ENCODE measurements at places on chromosomes 11 and 22.

DNA sequence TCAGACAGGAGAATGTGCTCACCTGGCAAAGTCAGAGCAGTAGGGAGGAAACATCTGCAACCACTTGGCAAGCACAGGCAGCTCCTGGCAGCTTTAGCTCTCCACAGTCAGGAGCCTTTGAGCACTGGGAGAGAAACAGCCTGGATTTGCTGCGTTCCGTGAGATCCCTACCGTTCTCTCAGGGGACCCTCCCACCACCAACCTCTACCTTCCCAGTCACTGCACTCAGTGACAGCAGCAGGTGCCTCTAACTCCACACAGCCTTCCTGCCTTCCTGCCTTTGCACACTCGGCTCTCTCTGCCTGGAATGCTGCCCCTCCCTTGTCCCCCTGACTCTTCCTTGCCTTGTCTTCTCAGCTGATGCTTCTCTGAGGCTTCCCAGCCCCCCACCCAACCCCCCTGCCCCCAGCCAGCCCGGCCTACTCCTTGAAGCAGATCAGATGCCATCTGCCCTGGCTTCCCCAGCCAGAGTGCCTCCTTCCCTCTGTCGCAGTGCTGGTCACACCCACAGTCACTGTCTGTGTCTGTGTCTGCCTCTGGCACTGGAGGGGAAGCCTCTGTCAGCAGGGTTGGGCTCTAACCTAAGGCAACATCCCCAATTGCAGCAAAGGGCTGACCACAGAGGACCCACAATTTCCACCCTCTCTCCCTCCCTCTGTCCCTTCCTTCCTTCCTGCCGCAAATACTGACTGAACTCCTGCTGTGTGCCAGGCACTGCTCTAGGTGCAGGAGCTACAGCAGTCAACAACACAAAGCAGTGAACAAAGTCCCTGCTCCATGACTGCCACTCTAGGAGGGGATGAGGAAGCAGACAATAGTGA lies 14.9 kb upstream of the TSKU start:
- peak; percentile 14 for DNase-seq

DNA sequence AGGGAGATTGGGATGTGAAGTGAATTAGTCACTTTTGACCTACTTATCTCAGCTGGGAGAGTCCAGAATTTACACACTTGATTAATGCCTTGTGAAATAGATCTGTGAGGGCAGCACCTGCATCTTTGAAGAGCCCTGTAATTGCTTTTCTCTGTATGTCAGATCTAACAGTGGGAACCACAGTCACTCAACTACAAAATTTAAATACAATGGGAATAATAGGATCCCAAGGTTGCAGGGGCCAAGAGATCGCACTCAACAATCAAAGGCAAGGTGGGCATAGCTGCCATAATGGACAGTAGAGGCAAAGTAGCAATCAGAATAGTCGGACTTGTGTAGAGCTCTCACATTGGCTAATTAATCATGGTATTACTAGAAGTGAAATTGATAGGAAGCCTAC lies 45.5 kb upstream of the NARS2 start:
- no peak for DNase-seq

- DNase-seq = no peak
These were observed 1353.3 kb downstream of the FAM181B start for GRCh38 chr11:81380395-81380794.

DNA sequence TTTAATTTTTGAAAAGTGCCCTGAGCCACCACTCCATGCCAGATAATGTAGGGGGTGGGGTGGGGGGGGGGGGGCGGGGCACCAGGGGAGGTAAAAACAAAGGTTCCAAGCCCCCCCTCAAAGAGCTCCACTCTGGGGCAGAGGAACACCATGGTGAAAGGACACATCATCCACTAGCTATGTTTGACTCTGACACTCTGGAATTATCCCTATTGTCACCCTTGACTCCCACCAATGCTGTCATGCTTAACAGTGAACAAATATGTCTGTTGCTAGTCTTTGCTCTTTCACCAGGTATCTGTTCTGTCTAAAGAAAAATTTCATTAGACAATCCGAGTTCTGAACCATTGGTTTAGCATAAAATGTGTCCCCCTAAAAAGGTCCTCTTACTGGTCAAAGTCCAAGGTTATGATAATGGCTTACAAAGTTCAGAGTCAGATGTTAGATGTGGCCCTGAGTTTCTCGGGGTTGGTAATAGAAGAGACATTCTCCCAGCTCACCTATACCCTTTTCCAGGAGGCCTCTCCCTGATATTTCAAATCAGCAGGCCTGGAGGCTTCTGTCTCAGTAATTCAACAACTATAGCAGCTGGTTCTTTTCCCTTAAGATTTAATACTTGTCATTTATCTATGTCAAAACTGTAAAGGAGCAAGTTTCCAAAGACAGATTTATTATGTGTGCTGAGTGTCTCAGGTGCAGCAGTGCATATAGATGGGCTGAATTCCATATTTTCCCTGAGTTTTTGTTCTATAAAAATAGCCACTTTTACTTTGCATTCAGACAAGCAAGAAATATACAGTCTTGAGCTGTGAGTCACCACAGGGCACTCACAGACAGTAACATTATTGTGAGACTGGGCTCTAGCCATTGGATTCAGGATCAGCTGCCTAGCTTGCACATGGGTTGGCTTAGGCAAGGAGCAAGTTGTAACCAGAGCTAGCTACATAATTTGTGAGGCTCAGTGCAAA lies 174.1 kb downstream of the CSNK2A3 start:
- no peak for DNase-seq

GRCh38 chr11:111926505-111927391 lies 8.0 kb downstream of the C11orf52 start:
- DNase-seq = peak; percentile 98

DNA sequence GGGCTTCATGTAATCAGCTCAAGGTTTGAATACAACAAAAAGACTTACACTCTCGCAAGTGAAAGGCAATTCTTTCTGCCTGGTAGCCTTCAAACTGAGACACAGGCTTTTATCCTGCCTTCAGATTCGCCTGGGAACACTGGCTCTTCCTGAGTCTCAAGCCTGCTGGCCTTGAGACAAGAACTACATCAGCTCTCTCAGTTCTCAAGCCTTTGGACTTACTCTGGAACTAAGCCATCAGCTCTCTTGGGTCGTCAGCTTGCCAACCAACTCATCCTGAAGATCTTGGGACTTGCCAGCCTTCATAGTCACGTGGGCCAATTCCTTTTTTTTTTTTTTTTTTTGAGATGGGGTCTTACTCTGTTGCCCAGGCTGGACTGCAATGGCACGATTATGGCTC lies 35.7 kb upstream of the LRRC10B start:
- DNase-seq = no peak

DNA sequence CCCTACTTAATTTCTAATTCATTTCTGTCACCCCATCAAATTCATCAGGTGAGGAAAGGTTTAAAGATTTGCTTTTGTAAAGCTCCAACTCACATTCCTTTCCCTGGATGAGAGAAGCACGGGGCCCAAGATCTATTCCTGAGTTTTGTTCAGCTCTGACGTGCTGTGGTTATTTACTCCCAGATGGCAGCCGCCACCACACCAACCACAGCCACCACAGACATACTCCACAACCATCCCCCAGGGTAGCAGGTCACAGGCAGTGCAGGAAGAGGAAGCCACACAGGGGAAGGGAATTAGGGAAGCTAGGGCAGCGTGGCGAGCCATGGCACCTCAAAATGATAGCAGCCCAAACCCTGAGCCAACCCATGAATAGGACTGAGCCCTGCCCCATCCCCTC lies 63.5 kb upstream of the CSNK2A3 start:
- DNase-seq = no peak

DNA sequence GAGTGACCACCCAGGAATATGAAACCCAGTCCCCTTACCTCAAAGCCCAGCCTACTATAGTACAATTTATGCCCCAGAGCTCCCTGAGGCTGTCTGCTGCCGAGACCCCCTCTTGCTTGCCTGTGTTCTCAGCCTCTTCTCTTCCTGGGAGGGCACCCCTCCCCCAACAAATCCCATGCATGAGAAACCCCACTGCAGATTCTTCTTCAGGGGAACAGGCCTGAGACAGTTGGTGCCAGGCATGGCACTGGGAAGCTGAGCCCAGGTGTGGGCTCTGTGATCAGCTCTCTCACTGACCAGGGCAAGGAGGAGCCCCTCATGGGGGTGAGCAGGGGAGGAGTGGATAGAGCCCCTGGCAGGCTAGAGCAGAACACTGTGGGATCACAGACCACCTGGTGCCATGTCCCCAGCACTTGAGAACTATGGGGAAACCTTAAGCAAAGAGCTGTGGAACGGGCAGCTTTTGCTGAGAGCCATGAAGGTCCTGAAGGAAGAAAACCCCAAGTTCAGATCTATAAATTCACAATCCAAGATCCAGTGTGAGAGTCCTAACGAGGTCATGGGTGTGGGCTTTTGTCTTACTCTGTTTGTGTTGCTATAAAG lies 46.5 kb upstream of the TH start:
- DNase-seq = no peak

- DNase-seq = no peak
These were observed 10.8 kb downstream of the GVQW3 start for GRCh38 chr11:76391811-76392475.

- no peak for DNase-seq
These were observed 14.7 kb upstream of the TUB start for GRCh38 chr11:8066036-8066910.

DNA sequence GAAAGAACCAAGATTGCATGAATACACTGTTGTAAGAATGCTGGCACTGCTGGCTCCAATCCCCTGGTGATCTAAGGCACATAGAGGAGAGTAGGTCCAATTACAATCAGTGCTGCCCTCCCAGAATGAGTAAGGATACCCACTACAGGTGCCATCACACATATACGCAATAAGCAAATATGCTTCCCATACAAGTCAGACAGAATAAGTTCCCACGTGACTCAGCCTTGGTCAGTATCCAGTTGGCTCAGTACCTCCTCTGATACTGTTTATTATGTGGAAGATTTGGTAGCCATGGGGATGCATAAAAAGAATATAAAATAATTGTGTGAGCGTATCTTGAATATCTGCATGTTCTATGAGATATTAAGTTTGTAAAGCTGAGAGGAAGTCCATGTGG lies 8.9 kb upstream of the OR2D3 start:
- no peak for DNase-seq

DNA sequence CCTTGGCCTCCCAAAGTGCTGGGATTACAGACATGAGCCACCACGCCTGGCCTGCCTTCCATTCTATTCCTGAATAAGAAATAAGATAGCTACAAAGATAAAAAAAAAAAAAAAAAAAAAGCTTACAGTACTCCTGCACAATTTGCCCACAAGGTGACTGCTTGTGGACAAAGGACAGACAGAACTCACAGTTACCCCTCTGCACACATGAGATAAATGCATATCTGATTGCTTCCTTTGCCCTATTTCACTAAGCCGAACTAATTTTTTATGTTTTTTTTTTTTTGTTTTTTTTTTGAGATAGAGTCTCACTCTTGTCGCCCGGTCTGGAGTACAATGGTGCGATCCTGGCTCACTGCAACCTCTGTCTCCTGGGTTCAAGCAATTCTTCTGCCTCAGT lies 23.6 kb upstream of the HSPA8 start:
- no peak for DNase-seq

- DNase-seq = no peak
These were observed 590.2 kb upstream of the LRRC4C start for GRCh38 chr11:42049650-42050049.

GRCh38 chr11:126839496-126839895 lies 161.1 kb downstream of the KIRREL3 start:
- DNase-seq = no peak

DNA sequence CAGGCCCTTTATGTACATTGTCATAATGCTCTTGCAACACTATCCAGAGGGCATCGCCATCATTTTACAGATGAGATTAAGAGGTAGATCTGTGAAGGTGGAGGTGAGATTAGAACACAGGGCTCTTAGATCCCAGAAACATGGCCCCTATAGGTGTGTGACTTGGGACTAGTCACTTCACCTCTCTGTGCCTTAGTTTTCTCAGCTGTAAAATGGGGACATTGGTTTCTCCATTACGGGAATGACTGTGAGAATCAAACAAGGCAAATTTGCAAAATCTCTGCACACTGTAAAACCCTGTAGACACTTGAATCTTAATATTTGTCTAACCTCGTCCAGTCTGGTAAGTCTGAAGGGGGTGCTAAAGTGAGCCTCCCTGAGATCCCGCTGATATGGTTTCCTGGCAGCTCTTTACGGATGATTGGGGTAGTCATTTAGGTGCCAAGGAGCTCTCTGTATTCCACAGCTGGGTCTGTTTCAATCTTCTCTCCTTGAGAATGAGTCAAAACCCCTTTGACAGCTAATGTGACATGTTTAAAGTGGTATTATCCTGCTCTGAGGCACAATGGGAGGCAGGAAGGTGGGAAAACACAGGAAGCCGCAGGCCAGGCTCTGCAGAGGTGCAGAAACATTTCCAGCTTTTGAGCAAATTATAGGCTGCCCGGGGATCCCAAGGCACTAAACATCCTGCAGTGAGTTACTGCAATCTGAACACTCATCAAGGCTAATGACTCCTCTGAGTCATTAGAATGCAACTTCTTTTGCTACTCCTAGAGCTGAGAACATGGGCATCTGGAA lies 140.8 kb downstream of the CCDC81 start:
- DNase-seq = no peak

- peak; percentile 44 for DNase-seq
These were observed 7.1 kb downstream of the ABCG4 start for GRCh38 chr11:119155733-119156492.

DNA sequence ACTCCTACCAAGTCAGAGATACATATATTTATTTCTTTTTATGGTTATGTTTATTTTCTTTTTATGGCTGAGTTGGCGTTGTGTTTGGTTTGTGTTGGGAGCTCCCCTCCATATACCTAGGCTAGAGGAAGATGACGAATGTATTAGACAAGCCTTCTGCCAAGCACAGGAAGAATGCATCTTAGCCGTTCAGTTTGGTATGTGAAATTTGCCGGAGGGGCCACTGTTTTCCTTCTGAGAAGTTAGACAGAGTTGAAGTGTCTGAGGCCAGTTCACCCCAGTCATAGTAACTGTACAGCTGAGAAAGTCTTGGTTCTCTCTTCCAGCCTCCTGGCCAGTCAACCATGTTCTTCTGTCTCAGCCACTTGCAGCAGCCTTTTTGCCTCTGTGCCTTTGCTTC lies 29.8 kb downstream of the TEAD1 start:
- DNase-seq = peak; percentile 63

Measured in GM12865 (cell line).